Stimulated activated CD8-positive, alpha-beta memory T cell treated with anti-CD3 and anti-CD28 coated beads, Interleukin-4, amount 100 ng/mL, for 1 hour (primary cell): ENCODE measurements at places on chromosomes 2 and 18.

DNA sequence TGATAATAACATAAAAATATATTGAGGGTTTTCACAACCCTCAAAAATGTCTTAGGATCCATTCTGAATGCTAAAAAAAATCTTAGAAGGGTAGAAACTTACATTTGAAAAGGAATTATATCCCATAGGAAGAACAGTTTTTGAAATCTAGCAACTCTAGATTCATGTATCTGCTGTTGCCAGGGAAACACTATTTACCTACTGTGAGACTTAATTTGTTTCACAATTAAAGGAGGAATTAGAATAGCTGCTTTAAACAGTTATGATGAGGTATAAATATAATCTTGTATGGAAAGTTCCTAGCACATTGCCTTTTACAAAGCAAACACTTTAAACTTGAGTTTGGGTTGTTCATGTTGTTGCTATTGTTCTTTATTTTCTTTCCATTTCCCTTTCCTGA, 988.2 kb downstream of the SUCLG1 start:
- no peak for DNase-seq

DNA sequence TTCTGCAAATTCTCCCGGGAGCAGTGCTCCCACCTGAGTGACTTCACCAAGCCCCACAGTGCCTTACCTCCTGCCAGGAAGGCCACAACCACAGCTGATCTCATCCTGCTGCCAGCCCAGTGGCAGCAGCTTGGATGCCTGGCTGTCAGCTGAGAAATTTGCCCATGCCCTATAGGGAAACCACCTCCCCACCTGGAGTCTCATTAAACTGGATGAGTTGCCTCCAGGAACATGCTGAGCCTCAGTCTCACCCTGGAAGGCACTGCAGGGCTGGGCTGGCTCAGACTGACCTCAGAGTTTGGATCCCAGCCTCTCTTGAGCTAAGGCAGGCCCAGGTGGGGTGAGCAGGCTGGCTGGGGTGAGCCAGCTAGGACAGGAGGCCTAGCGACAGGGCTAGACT, 23.3 kb downstream of the REEP1 start:
- no peak for DNase-seq

DNA sequence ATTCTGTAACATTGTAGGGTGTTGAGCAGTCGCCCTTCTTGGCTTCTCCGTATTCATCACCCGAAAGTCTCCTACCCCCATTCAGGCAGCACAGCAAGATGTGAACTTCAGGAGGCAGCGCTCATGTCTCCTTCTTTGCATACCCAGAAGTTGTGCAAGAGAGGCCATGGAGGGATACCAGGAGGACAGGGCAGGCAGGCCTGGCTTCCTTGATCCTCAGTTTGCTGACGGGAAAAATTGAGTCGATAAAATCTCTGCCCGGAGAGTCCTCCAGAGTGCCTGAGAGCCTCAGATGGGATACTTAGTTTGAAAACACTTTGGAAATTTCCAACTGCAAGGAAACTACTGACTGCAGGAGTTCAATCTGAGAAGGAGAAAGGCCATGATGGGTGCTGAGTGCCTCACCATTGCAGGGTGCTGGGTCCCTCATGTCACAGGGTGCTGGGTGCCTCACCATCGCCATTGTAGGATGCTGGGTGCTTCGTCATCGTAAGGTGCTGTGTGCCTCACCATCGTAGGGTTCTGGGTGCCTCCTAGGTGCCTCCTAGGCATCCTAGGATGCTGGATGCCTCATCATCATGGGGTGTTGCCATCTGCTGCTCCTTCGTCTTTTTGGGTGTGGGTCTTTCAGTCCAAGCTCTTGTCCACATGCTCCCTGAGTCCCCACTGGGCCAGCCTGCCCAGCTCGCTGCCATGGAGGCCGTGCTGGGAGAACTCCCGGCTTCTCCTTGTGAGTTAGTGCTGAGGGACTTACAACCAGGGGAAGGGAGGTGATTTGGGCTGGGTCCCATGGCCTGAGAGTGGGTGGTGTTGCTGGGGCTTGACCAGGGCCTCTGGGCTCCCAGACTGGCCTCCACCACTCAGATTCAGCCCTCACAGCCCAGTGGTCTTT, 162.4 kb downstream of the DDX1 start:
- DNase-seq, result no peak

DNA sequence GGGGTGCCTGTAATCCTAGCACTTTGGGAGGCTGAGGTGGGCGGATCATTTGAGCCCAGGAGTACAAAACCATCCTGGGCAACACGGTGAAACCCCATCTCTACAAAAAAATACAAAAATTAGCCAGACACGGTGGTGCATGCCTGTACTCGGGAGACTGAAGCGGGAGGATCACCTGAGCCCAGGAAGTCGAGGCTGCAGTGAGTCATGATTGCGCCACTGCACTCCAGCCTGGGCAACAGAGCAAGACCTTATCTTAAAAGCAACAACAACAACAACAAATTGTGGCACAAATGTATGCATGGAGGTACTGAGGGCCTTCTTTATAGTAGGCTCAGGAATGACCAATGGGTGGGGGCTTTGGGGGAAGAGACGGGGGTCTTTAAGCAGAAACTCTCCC, 38.5 kb downstream of the HPCAL1 start:
- DNase-seq, result no peak

GRCh38 chr2:219451661-219452360, 17.2 kb downstream of the SPEG start:
- DNase-seq, result no peak

- no peak for DNase-seq
Measured at GRCh38 chr2:101803128-101803527, 105.6 kb downstream of the MAP4K4 start.

DNA sequence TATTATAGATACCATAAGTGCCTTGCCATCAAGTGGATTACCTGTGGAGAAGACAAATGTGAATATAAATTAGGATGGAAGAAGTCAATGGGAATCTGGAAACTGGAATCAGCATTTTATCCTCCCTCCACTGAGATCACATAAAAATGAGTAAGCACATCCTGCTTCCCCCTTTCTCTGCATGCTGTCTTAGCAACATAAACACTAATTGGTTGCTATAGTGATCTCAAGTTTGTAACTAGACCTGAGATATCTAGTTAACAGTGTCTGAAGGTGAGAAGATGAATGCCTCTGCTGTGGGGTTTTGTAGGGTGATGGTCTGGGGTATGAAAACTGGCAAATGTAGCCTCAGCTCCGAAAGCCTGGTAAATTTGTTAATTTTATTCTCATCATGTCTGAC, 1357.5 kb upstream of the CELF4 start:
- no peak for DNase-seq

DNA sequence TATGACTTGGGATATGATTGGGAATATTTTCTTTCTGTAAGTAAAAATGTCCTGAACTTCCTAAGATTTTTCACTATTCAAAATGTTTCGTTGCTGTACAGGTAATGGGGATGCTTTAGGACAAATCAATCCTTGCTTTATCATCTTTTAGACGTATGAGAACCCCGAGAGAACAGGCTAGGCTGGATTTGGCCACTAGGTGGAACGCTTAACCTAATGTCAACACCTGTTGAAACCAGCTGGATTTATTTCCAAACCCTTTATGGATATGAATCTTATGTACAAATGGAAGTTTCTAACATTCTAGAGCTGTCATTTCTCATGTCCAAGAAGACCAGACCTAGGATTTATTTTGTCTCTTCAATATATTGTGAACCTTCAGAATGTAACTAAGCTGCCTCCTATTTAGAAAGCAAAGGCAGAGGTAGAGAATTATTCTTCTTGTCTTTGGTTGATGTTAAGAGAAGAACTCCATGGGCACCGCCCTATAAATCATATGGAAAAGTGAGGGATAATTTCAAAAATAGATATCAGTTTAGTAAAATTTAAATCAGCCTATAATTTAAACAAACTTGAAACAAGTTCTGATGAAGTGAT, 96.7 kb downstream of the PMAIP1 start:
- no peak for DNase-seq

DNA sequence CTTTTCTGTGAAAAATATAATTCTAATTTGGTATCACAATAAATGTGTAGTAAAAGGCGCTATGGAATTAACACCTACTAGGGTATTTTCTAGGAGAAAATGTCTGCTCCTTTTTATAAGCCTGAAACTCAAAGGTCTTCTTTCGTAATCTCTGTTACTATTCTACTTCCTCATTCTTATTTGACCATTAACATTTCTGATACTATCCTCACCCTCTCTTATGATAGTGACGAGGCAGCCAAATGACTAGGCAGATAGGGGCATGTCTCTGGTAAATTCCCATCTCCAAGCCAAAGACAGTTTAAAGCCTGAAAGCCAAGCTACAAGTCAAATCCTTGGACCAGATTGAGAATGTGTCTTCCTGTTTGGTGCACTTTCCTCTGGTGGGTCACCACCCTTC, 251.7 kb downstream of the LRRTM4 start:
- no peak for DNase-seq

- no peak for DNase-seq
Measured at GRCh38 chr18:30132959-30133358, 909.6 kb downstream of the DSC3 start.

- no peak for DNase-seq
Measured at GRCh38 chr2:205161156-205161839, 521.0 kb upstream of the NRP2 start.

GRCh38 chr18:53795061-53795460, 429.4 kb downstream of the MBD2 start:
- DNase-seq, result no peak

DNA sequence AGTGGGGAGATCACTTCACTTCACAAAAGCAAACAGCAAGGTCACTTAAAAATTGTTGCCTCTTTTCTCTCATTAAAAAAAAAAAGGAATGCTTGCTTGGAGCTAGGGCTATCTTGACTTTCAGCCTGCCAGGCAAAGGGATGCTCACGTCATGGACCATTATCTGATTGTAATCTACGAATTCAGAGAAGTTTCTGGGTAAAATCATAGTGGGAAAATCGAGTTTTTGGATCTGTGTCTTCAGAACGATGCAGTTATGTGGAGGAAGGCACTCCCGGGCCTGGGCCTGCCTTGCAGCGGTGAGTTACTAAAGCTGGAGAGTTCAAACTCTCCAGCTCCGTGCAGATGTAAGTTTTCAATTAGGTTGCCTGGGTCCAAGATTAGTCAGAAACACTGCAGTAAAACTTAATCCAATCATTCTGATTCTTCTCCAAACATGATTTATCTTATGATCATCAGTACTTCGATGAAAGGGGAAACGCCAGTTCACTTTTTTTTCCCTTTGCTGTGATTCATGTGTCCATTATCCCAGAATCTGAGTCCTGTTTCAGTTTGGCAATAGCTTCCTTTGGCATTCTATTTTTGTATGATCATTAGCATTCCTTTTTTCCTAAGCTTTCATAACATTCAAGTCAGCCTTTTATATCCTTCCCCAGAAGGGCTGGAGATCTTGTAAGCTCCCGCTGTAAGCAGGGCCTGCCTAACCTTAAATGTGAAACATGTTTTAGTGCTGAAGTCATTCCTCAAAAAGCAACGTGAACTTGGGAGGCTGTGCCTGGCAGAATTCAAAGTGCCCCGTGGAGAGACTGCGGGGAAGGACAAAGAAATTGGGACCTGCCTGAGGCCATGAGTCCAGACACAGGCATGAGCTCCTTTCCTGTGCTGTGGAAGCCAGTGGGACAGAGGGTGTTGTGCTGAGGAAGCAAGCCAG, 119.3 kb upstream of the TWIST2 start:
- no peak for DNase-seq

DNA sequence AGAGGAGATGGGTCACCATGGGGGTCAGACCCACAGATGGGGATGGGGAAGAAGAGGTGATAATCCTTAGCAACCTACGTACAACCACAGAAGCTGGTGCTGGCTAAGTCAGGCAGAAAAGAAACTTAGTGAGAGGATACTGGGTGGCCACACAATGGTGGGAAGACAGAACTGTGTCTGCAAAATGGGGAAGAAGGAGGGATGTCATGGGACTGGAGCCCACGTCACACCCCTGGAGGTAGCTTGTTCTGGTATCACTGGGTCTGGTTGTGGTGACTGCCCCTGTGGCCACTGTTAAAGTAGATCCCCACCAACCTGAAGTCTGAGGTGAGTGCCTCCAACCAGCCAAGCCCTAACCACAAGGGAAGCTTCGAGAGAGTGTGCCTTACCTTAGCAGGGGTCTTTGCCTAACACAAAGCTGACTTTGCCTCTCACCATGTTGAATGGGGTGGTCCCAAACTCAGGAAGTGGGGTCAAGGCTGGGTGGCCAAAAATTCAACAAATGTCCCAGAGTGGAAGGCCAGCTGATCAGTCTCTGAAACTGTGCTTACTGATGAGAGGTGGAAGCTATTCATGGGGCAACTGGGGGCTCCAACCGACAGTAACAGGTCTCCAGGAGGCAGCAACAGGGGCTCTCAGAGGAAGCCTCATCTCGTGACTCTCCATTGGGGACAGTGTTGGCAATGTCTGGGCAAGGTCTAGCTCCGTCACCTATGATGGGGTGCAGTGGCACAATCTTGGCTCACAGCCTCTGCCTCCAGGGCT, 64.8 kb upstream of the SLC1A4 start:
- no peak for DNase-seq

- DNase-seq, result no peak
Measured at GRCh38 chr18:42486271-42486670, 531.2 kb downstream of the PIK3C3 start.

GRCh38 chr18:43514747-43515146, 237.5 kb upstream of the SYT4 start:
- no peak for DNase-seq

GRCh38 chr2:129575431-129575830, 404.0 kb upstream of the RAB6C start:
- no peak for DNase-seq

GRCh38 chr2:8441986-8442385, 239.9 kb upstream of the ID2 start:
- DNase-seq, result no peak

GRCh38 chr18:53241161-53241560, 901.2 kb downstream of the DCC start:
- DNase-seq, result no peak

DNA sequence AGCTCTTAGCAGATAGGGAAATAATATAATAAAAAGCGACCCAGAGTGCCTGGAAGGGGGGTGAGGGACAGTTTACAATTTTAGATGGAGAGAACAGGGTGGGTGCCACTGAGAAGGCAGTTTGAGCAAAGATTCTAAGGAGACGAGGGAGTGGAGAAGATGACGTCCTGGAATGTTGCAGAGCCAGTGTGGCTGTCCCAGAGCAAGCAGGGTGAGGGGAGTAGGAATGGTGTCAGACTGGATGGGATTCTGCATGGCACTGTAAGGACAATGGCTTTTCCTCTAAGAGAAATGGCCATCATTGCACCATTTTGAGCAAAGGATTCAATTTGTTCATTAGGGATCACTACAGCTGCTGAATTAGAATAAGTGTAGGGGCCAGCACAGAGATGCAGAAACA, 73.1 kb downstream of the FAM124B start:
- no peak for DNase-seq

GRCh38 chr2:201228912-201229290, 31.4 kb upstream of the CASP8 start:
- DNase-seq, result no peak
